ENCODE measurements at places on chromosomes 2 and 18.

DNA sequence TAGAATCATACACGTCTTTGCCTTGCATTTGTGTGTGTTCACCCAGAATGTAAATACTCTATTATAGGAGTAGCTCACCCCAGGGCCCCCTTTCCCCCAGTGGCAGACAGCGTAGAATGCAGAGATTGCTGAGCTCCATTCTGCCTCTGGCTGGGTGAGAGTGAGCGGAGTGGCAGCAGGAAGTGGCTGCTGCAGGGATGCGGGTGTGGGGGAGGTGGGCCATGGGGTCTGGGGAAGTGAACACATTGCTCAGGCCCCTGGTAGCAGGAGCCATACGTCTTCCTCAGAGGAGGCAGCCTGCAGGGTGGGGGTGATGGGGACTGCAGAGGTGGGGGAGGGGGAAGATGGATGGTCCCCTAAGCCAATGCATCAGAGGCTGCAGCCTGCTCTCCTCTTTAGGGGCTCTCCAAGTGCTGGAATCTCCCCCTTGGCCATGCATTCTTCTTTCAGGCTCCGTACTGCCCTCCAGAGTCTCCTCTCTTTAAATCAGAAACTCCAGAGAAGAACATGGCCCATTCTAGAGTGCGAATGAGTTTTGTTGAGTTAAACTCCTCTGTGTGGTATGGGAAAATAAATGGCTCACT lies 72.2 kb downstream of the CELF4 start:
- DNase-seq: no peak

- DNase-seq: no peak
These were observed 39.3 kb downstream of the SNTG2 start for GRCh38 chr2:989781-990467.

DNA sequence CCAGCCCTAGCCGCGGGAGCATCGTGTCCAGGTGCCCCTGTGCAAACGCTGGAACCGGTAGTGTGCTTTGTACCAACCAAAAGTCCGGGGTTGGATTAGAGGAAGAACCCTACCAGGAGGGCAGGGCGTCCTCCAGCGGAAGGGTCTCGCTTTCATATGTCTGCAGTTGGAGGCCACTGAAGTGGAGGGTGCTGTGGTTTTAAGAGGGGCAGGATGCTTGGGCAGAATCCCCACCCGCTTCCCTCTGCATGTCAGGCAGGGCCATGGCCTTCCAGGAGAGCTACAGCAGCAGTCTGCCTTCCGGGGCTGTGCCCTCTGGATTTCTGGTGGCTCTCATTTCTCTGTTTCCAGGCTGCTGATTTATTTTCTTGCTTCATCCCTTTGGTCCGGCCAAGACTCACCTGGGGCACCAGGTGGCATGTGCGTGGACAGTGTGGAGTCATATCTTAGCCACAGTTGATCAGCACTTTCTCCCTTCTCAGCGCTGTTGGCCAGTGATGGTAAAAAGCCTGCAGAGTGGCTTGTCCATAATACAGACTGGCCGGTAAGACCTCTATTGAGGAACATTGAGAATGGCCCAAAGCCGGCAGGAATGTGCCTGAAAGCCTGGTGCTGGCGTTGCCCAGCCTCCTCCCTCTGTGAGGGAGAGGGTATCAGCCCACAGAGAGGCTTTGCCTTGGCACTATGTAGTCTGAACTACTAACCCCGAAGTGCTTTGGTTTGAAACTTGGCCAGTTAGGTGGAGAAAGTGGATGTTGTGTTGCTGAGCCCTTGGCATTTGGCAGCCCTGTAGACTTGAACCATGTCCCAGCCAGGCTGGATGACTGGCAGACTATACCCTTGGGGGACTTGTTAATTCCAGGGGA lies 1.8 kb downstream of the AGAP1 start:
- no peak for DNase-seq

DNA sequence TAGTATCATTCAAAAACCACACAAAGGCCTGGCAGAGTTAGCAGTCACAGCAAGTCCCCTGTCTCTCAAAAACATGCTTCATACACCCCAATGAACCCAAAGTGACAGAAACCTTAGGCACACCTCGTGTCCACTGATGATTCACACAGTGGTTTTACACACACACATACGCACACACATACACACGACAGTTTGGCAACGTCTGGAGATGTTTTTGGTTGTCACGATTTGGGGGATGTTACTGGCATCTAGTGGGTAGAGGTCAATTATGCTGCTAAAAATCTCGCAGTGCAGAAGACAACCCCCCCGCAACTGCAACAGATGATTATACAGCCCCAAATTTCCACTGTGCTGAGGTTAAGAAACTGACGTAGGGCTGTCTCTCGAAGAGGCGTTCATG lies 72.9 kb upstream of the PARD3B start:
- DNase-seq: no peak

GRCh38 chr2:18349421-18349820 lies 211.0 kb downstream of the RDH14 start:
- DNase-seq: no peak

DNA sequence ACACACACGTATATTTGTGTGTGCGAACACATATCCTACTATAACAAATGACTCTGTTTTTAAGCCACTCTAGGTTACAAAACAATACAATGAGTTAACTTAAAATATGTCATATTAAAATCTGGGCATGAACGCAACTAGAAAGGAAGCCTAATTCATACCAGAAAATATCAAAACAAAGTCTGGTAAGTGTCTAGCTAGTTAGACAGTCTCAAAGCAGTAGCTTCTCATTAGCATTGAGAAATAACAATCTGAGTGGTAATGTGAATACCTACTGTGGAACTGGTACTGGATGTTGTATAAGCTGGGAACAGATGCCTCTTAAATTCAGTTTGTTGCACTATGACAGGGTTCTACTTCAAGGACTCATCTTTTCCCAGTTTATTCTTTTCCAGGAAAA lies 32.5 kb upstream of the WIPF1 start:
- no peak for DNase-seq

GRCh38 chr2:71611781-71612527 lies 158.6 kb downstream of the DYSF start:
- no peak for DNase-seq

- no peak for DNase-seq
These were observed 113.9 kb downstream of the MYO1B start for GRCh38 chr2:191359133-191359532.

DNA sequence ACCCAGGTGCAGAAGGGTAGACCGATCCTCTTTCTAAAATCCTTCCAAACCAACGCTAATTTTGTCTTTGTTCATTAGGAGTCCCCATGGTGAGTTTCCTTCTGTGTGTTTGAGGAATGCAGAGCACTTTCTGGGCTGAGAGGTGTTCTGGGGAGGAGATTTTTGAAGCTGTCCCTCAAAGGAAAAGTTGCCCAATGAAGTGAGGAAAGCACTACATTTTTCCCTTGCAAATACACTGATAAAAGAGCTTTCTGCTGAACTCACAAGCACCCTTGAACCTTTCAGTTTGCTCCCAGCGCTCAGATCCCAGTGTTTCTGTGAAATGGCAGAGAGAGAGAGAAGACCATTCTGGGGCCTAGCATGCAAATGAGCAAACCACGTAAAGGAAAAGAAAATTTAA lies 299.6 kb upstream of the FANCL start:
- DNase-seq: no peak

- DNase-seq: no peak
These were observed 34.0 kb downstream of the YWHAQ start for GRCh38 chr2:9596621-9597311.

DNA sequence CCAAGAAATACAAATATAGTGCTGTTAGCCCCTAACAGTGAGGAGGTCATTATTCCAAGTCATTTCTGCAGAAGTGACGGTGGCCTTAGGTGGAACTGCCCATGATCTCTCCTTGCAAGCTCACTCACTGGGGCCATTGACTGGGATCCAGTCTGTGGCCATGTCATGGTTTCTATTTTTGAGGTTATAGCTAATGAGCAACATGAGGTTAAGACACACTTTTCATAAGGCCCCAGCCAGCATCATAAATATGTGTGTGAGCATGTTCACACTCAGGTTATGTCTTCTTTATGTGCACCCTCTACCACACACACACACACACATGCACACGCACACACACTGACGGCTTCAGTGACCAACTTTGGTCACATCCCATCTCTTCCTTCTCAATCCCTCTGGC lies 484 bp downstream of the AFF3 start:
- no peak for DNase-seq

- DNase-seq: no peak
These were observed 282.3 kb downstream of the EIPR1 start for GRCh38 chr2:3094999-3095958.

- DNase-seq: no peak
These were observed 154.5 kb upstream of the PID1 start for GRCh38 chr2:229425598-229425997.

DNA sequence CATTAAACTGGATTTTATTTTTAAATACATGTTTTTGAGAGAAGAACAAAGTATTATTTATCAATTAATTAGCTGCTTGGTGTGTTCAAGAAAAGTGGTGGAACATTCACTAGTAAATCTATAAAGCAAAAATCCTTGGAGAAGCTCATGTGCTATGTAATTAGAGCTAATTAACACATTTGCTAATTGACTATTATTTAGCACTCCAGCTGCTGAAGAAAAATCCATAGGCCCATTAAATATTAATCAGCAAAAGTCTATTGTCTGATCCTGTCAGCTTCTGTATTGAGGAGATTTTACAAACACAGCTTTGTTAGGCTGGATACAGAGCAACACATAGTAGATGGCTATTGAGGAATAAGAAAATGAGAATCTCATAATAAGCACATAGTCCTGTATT lies 336.1 kb downstream of the RBM43 start:
- no peak for DNase-seq

DNA sequence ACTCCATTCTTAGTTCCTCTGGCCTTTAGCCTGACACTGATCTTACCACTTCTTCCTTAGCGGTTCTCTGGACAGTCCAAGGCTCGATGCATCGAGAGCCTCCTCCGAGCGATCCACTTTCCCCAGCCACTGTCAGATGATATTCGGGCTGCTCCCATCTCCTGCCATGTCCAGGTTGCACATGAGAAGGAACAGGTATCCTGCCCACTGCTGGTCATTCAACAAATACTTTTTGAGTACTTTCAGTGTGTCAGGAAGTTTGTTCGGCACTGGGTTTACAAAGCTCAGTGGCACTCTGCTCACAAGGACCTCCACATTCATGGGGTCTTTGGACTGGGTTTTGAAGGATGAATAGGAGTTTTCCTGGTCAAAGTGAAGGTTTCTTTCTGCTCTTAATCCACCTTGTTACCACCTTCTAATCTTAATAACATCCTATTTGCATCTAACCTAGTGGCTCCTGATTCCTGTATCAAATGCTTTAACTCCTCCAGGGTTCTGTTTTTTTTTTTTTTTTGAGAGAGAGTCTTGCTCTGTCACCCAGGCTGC lies 25.8 kb downstream of the GCKR start:
- no peak for DNase-seq

- DNase-seq: no peak
These were observed 290.7 kb upstream of the SLC14A2 start for GRCh38 chr18:45324495-45325113.

- no peak for DNase-seq
These were observed 29.9 kb downstream of the EPB41L3 start for GRCh38 chr18:5513947-5514346.

- peak; percentile 6 for DNase-seq
These were observed 348.6 kb downstream of the DLGAP1 start for GRCh38 chr18:4106407-4107033.

GRCh38 chr2:40773291-40773690 lies 321.4 kb upstream of the SLC8A1 start:
- DNase-seq: no peak

GRCh38 chr2:97699765-97700444 lies 13.5 kb upstream of the ZAP70 start:
- no peak for DNase-seq

DNA sequence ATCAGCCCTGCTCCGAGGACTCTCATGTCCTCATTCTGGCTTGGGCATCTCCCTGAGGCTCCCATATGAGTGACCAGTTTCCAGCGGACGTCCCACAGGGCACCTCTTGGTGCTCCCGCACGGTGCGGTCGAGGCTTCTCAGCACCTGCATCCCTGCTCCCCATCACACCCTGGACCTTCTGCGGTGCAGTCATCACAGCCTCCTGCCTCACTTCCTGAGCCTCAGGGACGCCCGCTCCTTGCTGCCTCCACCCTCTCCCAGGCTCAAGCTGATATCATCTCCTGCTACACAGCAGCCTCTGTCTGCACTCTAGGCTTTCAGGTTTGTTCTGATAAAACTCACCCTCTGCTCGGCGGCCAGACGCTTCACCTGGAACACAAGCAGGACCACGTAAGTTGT lies 185.0 kb downstream of the TMEM18 start:
- DNase-seq: no peak

GRCh38 chr2:18795906-18796305 lies 206.5 kb upstream of the NT5C1B start:
- DNase-seq: no peak

GRCh38 chr18:63155169-63155852 lies 164.3 kb downstream of the BCL2 start:
- peak; percentile 81 for DNase-seq

DNA sequence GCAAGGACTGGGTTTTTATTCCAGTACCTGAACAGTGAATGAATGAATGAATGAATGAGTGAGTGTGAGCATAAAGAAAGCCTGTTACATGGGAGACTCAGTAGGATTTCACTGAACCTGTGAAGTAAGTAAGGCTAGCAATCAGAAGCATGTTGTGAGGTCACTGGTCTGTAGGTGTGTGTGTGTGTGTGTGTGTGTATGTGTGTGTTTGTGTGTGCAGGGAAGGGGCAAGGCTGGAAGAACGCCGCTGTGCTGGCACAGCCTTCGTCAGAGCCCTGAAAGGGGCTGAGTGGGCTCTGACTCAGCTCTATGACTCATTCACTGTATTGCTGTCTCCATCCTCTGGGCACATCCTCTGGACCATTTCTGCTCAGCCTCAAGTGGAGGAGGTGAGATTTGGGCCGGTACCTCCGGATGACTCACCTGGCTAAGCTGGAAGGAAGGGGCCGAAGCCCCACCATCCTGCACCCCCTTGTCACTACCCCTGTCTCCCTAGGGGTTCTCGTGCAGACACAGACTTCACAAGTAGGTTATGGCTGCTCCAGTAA lies 51.4 kb upstream of the MRPL33 start:
- DNase-seq: peak; percentile 17

GRCh38 chr2:191515551-191515950 lies 162.4 kb upstream of the NABP1 start:
- DNase-seq: no peak

DNA sequence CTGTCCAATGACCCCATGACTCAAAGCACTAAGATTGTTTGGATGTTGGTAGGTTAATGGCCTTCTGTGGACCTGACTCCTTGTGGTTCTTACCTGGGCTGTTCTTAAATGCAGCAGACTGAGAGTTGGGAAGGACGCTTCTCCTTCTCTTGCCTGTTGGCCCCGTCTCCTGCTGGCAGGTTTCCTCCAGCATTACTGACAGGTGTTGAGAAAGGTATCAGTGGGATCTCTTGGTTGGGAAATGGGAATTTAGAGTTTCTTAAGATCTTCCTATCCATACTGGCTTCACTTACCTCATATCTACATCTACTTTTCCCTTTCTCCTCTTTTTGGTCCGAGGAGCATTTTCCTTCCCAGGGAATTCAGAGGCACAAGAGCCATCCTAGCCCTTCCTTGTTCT lies 57.9 kb downstream of the TET3 start:
- no peak for DNase-seq

- DNase-seq: no peak
These were observed 28.9 kb upstream of the IL1RN start for GRCh38 chr2:113098532-113098931.

GRCh38 chr2:218003981-218004419 lies 1.2 kb upstream of the TNS1 start:
- no peak for DNase-seq

GRCh38 chr2:20378341-20378740 lies 27.7 kb upstream of the PUM2 start:
- no peak for DNase-seq
